ENCODE measurements at places on chromosomes 5 and 9.

DNA sequence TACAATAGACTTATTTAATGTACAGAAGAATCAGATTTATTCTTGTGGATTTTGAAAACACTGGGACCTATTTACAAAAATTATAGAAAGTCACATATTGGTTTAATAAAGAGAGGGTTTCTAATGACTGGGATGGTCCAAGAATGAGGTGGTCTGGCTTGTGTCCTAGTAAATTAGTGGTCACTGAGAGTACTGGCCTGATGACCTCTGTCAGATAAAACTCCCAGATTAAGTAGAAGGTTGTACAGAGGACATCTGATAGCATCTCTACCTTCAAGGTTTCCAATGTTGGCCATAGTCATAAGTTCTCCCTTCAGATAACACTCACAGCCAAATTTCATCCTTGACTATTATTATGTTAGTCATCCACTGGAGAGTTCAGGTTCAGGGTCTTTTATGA lies 692.9 kb downstream of the MTRR start:
- DNase-seq: no peak

DNA sequence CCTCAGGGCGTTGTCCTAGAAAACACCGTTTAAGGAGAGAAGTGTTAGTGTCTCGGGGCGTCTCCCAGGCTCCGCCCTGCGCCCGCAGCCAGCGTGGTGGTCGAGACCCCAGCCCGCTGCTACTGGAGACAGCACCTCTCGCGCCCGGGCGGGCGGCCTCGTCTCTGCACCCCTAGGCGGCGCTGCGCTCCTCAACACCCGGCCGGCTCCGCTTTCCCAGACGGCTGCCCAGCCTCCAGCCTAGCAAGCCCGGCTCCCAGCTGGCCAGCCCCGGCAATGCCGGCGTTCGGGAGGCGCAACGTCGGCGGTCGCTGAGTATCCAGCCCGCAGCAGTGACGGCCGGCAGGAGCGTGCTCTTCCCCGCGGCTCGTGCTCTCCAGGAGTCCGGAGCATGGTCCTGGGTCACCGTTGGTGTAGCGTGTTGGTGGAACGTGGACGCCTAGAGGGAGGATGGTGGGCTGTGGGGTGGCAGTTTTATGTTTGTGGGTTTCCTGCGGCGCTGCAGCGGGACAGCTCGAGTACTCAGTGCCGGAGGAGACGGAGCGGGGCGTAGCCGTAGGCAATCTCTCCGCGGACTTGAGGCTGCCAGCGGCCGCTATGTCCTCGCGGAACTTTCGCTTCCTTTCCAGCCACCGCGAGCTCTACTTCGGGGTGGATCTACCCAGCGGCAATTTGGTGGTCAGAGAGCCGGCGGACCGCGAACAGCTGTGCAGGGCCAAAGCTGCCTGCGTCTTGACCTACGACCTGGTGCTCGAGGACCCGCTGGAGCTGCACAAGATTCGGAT lies 536 bp downstream of the PCDHAC1 start:
- no peak for DNase-seq

- DNase-seq: no peak
These were observed 7.0 kb upstream of the NKD2 start for GRCh38 chr5:1001406-1002270.

- no peak for DNase-seq
These were observed 136.3 kb upstream of the SHB start for GRCh38 chr9:38205279-38205678.

DNA sequence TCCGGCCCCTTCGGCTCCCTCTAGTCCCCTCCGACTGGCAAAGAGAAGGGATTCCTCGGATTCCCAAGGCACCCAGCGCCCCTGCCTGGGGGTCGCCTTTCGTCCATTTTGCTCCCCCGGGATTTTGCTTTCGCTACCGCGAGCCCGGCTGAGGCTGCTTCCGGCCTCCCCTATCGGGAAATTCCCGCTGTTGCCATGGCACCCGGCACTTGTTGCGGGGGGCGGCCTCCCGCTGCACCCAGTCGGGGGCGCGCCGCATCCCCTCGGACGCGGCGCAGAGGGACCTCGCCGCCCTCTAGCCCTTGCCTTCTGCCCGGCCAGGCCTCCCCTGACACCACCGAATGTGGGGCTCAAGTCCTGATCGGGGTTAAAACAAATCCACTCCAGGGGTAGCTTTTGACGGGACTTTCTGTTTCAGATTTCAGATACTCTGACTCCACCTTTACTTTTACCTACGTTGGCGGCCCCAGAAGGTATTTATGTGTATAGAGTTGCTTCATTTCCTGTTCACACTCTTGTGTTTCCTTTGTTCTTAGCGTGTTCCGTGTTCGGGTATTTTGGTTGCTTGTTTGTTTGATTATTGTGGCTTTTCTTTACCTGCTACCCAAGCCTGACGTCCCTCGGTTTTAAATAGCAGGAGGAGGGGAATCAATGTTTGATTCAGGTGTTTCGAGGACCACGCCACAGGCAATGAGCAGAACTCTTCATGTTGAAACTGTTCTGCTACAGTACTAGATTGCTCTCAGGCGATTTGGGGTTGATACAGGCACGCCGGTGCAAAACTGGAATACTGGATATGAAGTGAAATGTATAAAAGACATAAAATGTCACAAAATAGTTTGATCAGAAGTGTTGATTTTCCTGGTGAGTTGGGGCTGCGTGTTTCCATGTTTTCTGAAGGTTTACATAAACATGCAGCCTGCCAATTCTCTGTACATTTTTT lies 1.5 kb downstream of the PARP8 start:
- DNase-seq: no peak

All from cortex of kidney (tissue), 1 donor.